COLO829 (cell line): ENCODE measurements at places on chromosomes 5 and 9.

- no peak for DNase-seq
Observed at GRCh38 chr9:129204840-129205239, 26.8 kb upstream of the IER5L start.

- DNase-seq = peak; percentile 18
Observed at GRCh38 chr5:143016777-143017516, 246.8 kb downstream of the ARHGAP26 start.

DNA sequence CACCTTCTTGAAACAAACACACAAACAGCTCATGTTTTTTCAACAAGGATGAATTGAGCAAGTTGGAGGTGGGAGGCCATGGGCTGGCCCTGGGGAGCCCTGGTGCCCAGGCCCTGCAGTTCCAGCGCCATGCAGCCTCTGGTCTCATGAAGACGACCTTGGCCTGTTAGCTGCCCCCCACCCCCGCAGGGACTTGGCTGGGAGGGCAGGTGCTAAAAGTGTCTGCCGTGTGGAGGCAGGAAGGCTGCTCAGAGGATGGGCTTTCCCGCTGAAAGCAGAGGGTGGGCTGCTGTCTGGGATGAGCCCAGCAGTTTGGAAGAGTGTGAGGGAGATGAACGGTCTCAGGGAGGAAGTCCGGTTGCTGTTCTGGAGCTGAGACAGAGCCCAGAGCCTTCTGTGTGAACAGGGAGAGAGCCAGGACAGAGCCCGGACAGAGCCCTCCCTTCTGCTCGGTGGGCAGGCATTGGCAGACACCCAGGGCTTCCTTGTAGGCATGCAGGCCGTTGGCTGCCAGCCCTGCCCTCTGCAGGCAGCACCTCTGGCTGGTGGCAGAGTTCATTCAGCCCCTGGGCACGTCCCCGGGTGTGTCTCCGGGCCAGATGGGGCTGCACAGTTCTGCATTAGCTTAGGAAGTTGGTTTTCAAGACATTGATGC, 18.7 kb downstream of the ROPN1L start:
- DNase-seq = no peak

- no peak for DNase-seq
Observed at GRCh38 chr5:126462239-126463014, 39.2 kb downstream of the GRAMD2B start.

GRCh38 chr9:12604164-12604821, 88.9 kb upstream of the TYRP1 start:
- peak; percentile 8 for DNase-seq

DNA sequence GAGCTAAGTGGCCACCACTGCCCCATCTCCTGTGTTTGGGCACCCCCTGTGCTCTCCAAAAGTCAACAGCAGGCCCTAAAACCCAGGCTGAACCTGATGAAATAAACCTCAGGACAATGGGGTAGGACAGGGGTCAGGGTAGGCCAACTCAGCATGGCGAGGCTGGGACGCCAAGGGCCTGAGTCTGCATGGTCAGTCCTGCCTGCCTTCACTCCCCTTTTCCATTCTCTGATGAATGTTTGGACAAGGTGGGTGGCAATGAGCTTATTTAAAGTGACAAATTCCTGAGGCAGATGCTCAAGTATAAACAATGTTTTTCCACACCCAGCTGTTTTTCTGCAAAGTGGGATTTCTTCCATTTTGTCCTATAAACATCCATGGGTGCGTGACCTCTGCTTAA, 47.2 kb upstream of the CXCL14 start:
- no peak for DNase-seq

DNA sequence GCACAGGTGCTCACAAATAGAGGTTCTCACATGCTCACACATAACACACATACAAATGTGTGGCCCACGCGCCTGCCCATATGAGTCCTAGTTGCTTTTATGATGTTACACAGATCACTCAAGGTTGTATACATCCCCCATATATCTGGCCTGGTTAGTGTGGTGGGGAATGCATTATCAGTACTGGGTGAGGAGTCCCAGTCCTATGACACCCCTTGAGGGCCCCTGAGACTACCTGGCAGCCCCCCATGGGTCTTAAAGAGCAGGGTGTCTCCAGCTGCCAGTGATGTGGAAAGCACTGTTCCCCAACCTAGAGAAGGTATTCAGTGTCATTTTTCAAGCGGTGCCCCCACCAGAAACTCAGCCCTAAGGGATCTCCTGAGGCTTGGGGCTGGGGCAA, 2.8 kb upstream of the HAND1 start:
- no peak for DNase-seq

DNA sequence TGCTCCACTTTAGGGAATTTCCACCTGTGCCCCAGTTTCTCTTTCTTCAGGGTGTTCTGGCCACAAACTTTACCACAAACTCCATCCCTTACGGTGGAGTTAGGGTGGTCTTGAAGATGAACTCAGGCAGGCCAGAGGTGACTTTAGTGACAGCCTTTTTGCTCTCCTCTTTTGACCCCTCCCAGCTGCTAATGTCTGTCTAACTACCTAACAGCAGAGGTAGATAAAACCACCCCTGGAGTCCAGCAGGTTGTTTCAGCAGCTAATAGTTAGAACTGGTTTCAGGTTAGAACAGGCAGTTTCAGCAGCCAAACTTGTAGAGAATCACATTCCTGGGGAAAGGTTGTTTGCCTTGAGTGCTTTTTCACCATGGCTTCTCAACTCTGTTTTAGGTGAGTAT, 971.3 kb upstream of the CDH18 start:
- no peak for DNase-seq

GRCh38 chr9:126788046-126788445, 16.8 kb upstream of the ZBTB43 start:
- DNase-seq = no peak

GRCh38 chr5:55989860-55990259, 4.9 kb downstream of the IL6ST start:
- DNase-seq = no peak

DNA sequence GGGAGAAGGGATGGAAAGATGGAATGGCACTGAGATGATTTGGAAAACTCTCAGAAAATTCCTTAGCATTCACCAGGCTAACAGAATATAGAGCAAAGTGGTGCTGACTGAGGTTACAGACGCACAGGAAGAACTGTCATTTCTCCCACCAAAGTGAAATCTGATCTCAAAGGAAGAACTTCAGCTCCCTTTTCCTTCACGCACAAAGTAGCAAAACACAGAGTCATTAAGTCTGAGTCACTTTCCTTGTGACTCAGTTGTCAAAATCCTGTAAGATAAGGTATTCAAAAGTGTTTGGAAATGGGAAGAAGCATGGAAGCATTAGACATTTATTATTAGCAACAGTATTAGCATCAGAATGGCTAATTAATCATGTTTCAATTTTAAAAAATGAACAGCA, 11.7 kb downstream of the MPDZ start:
- DNase-seq = peak; percentile 32

DNA sequence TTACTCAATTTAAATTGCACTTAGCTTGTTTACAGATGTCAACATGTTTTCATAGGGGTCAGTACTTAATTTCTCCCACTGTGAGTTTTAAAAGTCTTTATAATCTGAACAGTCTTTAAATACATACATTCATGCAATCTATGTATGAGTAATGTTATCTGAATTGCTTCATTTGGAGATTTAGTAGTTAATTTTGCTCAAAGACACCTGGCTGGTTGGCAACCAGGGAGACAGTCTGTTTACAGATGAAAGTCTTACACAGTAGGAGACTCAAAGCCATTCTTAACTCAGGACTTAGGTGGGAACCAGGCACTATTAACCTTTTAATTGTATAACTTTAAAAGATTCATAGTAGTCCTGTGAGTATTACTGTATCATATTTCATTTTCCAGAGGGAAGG, 29.3 kb downstream of the DAB2 start:
- no peak for DNase-seq

DNA sequence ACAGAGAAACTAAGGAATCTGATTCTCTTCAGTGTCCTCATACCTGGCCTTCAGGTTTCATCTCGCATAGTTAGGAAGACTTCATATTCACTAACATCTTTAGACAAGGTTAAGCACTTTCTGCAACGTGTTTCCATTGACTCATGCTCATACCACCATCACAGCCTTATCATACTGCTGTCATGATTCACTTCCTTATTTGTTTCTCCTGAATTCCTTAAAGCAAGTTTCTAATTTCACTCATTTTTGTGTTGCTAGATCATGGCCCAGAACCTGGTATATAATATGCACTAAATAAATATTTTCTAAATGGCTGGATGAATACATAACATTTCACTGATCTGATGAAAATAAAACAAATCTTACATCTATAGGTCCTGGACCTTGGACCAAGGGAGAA, 472.9 kb downstream of the PRELID2 start:
- no peak for DNase-seq

GRCh38 chr9:101567725-101568350, 26.9 kb downstream of the PPP3R2 start:
- no peak for DNase-seq

- no peak for DNase-seq
Observed at GRCh38 chr9:31486630-31487029, 897.8 kb upstream of the ACO1 start.

GRCh38 chr9:95598236-95598635, 81.5 kb upstream of the PTCH1 start:
- DNase-seq = no peak

- DNase-seq = no peak
Observed at GRCh38 chr9:129674229-129674628, 8.8 kb downstream of the PRRX2 start.

- DNase-seq = peak; percentile 38
Observed at GRCh38 chr5:141084487-141084989, 9.9 kb upstream of the PCDHB2 start.

- DNase-seq = no peak
Observed at GRCh38 chr5:37881359-37881758, 41.5 kb upstream of the GDNF start.

DNA sequence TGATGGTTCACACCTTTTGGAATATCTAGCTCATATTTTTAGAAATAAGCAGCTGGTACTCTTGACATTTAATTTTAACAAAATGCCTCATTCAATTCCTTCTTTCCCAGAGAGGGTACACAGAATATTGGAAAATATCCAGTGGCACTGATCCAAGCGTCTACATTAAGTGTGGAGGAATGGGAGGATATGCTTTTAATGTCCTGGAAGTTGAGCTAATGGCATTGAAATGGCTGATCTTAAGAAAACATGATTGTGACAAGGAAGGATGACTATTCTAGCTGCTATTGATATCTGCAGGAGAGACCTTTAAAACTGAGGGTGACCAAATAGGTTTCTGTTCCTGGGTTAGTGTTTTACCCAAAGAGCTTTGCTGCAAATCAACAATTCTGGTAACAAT, 30.0 kb downstream of the ZNF366 start:
- DNase-seq = no peak

- DNase-seq = no peak
Observed at GRCh38 chr9:14198047-14198840, 115.7 kb downstream of the NFIB start.

DNA sequence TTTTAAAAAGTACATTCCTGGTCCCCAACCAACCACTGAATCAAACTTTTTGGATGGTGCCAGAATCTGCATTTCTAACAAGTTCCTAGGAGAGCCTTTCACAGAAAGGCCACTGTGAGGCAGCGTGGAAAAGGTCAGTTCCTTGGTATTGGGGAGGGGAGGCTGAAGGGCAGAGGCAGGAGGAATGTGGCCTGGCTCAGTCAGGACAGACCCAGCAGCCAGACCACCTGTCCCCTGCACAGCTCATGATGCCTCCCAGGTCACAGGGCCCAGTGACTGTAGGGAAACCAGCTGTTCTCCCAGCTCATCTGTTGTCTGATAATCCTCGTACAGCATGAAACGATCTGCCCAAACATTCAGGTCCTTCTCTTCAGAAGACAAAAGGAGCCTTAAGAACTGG, 132.9 kb downstream of the LHFPL2 start:
- DNase-seq = no peak

- no peak for DNase-seq
Observed at GRCh38 chr5:54651482-54652076, 134.0 kb downstream of the SNX18 start.

DNA sequence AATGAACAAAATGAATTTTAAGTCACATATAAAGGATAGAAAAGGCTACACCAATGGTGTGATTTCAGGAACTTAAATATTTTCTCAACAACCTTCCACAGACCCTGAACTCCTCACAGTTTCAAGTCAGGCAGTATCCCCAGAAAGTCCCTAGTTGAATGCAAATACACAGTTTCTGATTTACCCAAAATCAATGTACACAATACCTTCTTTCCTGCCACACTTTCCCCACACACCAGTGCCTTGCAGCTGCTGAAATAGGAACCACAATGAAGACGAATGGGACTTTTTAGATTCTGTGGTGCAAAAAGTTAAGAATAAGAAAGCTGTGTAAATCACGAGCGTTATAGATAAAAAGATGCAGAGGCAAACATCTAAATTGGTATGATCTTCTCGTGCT, 552.4 kb upstream of the MEF2C start:
- no peak for DNase-seq

DNA sequence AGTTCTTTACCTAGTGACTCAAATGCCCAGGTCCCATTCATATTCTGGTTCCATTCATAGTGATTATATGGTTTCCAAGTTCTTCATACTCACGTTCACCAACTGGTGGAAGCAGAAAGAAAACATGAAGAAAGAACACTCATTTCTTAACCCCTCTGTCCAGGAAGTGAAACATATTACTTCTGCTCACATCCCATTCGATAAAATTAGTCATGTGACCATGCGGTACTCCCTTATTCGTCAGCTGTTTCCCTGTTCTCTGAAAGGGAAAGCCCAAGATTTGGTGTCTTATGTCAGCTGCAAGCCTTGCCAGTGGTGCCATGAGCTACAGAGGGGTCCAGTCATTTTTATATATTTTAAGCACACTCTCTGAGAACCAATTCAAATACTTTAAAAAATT, 387.0 kb upstream of the DMAC1 start:
- DNase-seq = no peak

GRCh38 chr5:150053713-150054392, 32.5 kb downstream of the CSF1R start:
- no peak for DNase-seq

- no peak for DNase-seq
Observed at GRCh38 chr9:78592811-78593210, 295.9 kb downstream of the PSAT1 start.

- DNase-seq = no peak
Observed at GRCh38 chr5:146600376-146600775, 84.4 kb upstream of the GPR151 start.

- peak; percentile 51 for DNase-seq
Observed at GRCh38 chr5:125865166-125865815, 557.9 kb upstream of the GRAMD2B start.

DNA sequence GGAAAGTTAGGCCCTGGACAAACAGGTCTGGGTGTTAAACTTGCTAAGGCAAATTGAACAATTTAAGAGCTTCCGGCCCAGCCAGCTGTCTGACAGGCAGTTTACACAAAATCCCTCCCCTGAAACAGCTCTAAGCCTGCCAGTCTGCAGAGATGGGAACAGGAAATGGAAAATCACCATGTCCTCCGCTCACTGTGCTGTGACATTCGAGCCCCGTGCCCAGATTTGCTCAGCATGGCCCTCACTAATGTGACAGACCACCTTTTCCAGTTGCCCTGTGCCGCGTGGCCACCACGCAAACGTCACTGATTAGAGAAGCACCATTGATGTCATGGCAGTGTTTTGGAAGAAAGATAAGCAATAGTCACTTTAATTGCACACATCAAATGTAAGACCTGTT, 41.0 kb downstream of the CCNJL start:
- DNase-seq = no peak
